Stimulated activated CD8-positive, alpha-beta memory T cell treated with anti-CD3 and anti-CD28 coated beads, Interleukin-12 subunit alpha, Interleukin-12 subunit beta, amount 100 ng/mL, for 4 hours (primary cell): ENCODE measurements at places on chromosomes 16 and 17.

GRCh38 chr17:78130437-78131101 is at the start of gene TMC8:
Gene TMC8 (plus strand): TSS chr17:78130771. CDS start chr17:78131589, 818 bp downstream.
- DNase-seq = no peak

DNA sequence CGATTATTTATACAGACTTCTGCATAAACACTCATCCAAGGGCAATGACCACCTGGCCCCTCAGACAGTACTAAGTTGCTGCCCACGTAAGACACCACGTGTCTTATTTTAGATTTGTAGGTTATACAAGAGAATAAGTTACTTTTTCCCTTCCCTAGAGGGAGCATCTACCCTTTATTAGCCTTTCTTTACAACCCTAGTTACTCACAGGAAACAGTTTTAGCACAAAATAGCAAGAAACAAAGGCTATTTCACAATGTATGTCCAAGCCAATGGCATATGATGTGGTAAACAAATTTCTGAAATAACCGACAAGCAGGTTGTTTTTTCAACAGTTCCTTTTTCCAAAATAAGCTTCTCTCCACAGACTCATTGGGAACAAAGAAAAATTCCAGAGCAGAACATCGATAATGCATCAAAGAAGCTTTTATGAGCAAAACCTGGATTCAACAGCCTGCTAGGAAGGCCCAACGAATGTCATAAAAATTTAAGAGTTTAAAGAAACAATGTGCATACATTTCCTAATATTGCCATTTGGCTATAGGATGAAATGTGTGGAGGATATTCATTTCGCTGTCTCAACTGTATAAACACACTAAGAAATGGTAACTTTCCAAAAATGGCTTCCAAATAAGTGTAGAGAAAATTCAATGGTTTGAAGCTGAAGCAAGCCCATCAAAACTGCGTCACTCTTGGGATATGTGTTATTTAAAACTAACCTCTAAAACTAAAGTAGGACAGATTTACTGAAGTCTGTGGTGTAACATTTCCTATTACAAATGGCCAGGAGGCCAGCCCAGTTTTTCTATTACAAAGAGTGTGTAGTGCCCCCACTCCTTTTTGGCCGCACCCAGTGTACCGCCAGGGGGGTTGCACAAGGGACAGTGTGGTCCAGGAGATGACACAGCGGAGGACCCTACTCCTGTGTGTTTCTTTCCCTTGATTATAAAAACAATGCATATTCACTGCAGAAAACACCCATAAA is 50.4 kb upstream of the ERN1 start:
- no peak for DNase-seq

GRCh38 chr17:6571452-6571781 is 15.1 kb upstream of the PITPNM3 start:
- DNase-seq = no peak

GRCh38 chr17:77437017-77437416 is 296.2 kb downstream of the SEC14L1 start:
- DNase-seq = no peak

GRCh38 chr16:57736419-57737351 is 1.1 kb downstream of the KATNB1 start:
- DNase-seq = no peak

- no peak for DNase-seq
These were observed 19.0 kb downstream of the MYH3 start for GRCh38 chr17:10638151-10638550.

- no peak for DNase-seq
These were observed 246.0 kb downstream of the HAPSTR1 start for GRCh38 chr16:9337308-9338032.

DNA sequence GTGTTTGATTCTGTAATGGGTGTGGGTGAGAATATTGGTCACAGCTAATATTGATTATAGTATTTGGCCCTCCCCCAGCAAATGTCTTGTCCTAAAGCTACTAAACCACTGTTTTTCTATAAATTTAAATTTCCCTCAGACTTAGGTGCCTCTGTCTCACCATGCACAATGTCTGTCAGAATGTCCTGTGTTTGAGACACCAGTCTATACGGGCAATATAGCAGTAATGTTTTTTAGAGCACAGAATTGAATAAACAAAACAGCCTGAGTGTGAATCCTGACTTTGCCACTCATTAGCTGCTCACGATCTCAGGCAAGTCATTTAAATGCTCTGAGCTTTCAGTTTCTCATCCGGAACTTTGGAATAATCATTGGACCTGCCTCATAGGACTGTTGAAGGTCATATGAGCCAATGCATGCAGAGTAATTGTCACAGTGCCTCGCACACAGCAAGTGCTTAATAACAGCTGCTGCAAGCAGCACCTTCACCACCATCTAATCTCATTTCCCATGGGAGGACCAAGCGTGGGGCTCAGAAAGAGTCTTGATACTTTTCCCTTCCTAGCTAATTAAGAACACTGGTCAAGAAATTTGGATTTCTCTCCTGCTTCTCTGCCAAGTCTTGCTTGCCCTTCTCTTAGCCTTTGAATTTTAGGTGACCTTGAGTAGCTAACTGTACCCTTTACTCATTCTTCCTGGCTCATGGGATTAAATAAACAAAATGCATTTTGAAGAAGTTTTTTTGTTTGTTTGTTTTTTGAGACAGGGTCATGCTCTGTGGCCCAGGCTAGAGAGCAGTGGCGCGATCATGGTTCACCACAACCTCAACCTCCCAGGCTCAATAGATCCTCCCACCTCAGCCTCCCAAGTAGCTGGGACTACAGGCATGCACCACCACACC is 9.8 kb downstream of the HLF start:
- DNase-seq = no peak

- no peak for DNase-seq
These were observed 162.0 kb downstream of the CCDC182 start for GRCh38 chr17:57582881-57583756.

DNA sequence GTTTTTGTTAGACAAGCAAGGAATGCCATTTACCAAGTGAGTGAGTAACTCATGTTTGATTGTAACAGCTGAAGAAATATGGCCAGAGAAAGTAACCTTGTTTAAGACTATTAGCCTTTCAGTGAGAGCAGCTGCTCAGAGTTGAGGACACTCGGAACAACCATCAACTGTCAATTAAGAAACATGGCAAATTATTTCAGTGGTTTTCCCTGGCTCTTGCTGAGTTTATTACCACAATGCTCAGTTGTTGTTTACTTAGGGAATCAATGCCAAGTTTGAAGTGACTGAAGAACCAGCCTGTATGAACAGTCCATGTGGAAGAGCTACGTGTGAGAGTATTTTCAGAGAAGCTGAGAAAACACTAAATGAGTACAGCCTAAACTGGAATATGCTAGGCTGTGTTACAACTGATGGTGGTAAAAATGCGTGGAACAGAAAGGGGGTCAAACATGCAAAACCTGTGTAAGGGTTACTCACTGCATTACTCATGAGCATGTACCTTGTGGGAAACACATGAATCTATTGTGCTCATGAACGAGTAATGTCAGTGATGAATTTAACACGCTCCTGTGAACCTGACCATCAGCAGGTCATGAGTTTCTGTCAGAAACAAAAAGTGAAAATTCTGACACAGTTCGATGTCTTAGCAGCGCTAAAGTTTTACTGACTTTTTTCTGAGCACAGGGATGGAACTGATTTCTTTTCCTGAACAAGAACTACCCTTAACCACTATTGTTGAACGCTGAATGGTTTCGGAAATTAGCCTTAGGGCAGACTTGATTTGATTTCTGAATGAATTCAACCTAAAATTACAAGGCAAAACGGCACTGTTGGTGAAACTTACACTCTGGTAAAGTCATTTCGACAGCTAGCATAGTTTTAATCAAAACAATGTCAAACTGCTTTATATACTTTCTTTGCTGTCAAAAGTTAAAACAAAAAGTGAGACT is 33.5 kb downstream of the GNA13 start:
- DNase-seq = no peak

DNA sequence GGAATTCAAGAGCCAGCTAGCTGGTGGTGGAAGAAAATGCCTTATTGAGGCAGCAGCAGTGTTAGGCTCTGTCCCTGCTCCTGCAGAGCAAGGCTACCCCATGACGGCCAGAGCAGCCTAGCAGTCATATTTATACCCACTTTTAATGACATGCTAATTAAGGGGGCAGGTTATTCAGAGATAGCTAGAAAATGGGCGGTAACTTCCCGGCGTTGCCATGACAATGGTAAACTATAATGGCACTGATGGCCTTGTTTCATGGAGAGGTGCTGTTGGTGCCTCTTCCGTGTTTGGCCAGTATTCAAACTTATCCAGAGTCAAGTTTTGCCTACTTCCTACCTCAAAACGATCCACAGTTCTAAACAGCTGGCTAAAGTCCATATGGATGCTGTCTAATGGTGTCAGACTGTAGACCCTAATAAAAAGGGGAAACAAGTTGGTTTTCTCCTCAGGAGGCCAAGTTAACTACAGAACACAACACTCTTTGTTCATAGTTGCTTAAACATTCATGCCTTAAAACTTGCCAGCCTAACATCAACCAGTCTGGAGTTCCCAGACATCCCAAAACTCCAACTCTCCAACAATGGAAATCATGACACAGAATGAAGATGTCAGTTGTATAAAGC is 3.7 kb upstream of the SCNN1B start:
- no peak for DNase-seq

DNA sequence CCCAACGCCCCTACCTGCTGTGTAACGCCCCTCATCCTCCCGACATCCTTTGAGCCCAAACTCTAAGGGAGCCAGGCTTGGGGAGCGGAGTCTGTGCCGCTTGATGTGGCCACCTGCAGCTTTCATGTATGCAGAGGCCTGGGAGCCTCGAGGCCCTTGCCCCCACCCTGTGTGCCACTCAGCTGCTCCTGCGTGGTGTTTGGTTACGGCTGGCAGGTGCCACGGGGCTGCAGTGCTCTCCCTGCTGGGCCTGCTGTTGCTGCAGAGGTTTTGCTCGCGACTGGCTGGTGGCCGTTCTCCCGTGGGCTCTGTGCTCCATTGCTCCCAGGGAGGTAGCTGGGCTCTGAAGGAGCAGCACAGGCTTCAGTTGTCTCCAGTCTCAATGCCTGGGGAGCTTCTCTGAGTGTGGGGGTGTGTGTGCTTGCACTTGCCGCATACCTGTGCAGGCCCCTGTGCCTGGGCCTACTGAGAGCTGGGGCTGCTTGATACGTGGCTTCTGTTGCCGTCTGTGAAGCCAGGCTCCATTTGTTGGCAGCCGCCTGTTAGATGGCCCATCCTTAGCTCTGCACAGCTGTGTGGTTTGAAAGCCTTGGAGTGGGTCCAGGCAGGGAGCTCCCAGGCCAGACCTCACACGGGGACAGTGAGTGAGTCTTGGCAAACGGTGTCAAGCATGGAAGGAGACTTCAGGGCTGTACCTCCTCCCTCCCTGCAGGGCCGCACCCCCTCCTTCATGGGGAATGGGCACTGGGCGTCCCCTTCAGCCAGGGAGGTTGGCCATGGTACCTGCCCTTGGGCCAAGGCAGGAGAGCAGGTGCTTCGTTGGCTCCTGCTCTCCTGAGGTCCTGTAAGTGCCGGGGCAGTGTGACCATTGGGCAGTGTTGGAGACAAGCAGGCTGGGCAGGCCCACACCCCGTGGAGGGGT is 47.2 kb downstream of the PDPK1 start:
- no peak for DNase-seq

GRCh38 chr17:76251478-76252039 is 11.3 kb upstream of the RNF157 start:
- no peak for DNase-seq

- no peak for DNase-seq
These were observed 17.5 kb downstream of the TMEM132E start for GRCh38 chr17:34596920-34597319.

DNA sequence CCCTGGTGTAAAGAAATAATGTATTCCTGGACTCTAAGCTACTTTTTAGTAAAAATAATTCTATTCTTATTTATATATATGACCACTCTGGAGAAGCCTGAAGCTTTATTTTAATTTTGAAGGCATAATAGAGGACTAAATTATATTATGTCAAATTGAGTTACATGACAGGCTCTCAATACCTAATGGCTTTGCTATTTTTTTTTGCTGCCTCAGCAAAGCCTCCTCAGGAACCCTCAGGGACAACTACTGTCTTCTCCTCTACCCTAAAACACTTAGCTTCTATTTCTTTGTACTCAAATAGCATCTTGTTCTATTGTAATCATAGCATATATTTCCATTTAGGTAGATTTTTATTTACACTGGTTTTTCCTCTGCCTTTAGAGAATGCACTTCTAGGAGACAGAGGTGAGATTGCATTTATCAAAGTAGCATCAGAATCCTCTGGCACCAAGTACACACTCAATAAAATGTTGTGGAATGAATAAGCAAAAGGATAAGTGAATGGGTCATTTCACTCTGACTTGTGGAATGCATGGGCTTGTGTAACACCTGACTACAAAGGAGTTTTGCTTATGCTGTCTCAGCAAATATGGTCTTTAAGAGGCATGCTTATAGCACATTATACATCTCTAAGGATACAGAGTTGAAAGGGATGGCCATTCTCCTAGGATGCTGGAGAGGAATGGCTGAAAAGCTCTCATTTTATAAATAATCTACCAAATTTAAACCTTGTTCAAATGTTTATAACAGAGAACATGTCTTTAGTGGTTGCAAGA is 605.2 kb downstream of the KCNJ2 start:
- DNase-seq = no peak

- DNase-seq = no peak
These were observed 278.7 kb downstream of the FOXL1 start for GRCh38 chr16:86856946-86857586.

GRCh38 chr17:8994319-8994718 is 27.0 kb upstream of the NTN1 start:
- peak; percentile 37 for DNase-seq

DNA sequence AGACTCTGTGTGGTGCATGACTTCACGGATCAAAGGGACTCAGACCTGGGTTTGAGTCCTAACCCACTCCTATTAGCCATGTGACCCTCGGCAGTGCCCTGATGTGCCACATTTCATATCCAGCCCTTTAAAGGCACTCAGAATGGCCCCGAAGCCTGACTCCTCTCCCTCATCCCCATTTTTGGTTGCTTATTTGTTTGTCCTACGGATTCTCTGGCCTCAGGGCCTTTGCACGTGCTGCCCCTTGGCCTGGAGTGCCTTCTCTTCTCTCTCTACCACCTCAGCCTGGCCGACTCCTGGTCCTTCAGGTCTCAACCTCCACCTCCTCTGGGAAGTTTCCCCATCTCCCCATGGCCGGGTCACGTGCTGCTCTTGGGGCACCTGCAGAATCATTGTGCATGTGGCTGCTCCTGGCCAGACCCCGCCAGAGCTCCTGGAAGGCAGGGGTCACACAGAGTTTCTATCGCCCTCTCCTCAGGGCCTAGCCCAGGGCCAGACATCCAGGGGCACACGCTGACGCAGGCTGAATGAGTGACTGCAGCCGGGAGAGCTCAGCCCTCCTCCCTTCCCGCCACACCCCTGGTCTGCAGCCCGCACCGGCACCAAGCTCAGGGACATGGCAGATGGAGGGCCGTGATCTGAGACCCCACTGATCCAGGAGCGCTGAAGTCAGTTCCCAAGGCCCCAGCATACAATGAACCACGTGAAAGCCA is 22.0 kb upstream of the CIBAR2 start:
- no peak for DNase-seq

GRCh38 chr16:55418586-55418985 is 60.4 kb upstream of the MMP2 start:
- DNase-seq = no peak

- DNase-seq = no peak
These were observed 15.8 kb downstream of the NKD1 start for GRCh38 chr16:50563989-50564388.
